Tibial nerve (tissue), 4 donors: ENCODE measurements at places on chromosomes 16 and 17. TPM values are rescaled to one million over a fixed set of nuclear protein-coding genes. Genes with fewer than 3 reads are reported as not detected.

Gene MARVELD3
- total RNA-seq = not detected

GRCh38 chr16:84513123-84513522, 8.7 kb upstream of the MEAK7 start:
- DNase-seq = no peak
- H3K4me3 ChIP-seq = no peak overlapping the region
- no peak overlapping the region for H3K27ac ChIP-seq
- H3K36me3 ChIP-seq = no peaks in the 10 kb centered on the region

GRCh38 chr16:46833460-46833800, 2.5 kb upstream of the C16orf87 start:
- H3K27ac ChIP-seq = no peak overlapping the region
- no peaks in the 10 kb centered on the region for H3K36me3 ChIP-seq
- DNase-seq = no peak
- no peak overlapping the region for H3K4me3 ChIP-seq
- H3K4me1 ChIP-seq = no peaks in the 10 kb centered on the region
- no peaks in the 10 kb centered on the region for H3K27me3 ChIP-seq

GRCh38 chr17:37447641-37448040, 41.0 kb downstream of the TADA2A start:
- H3K27me3 ChIP-seq = no peaks in the 10 kb centered on the region
- DNase-seq = no peak
- H3K27ac ChIP-seq = no peak overlapping the region
- H3K36me3 ChIP-seq = no peaks in the 10 kb centered on the region

DNA sequence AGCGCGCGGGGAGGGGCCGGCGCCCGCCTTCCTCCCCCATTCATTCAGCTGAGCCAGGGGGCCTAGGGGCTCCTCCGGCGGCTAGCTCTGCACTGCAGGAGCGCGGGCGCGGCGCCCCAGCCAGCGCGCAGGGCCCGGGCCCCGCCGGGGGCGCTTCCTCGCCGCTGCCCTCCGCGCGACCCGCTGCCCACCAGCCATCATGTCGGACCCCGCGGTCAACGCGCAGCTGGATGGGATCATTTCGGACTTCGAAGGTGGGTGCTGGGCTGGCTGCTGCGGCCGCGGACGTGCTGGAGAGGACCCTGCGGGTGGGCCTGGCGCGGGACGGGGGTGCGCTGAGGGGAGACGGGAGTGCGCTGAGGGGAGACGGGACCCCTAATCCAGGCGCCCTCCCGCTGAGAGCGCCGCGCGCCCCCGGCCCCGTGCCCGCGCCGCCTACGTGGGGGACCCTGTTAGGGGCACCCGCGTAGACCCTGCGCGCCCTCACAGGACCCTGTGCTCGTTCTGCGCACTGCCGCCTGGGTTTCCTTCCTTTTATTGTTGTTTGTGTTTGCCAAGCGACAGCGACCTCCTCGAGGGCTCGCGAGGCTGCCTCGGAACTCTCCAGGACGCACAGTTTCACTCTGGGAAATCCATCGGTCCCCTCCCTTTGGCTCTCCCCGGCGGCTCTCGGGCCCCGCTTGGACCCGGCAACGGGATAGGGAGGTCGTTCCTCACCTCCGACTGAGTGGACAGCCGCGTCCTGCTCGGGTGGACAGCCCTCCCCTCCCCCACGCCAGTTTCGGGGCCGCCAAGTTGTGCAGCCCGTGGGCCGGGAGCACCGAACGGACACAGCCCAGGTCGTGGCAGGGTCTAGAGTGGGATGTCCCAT, 232.8 kb downstream of the SEC14L1 start:
- DNase-seq = peak; percentile 52
- peaks cover 67% of the 10 kb centered on the region for H3K4me1 ChIP-seq
- H3K4me3 ChIP-seq = peak overlapping the region; percentile 81
- no peaks in the 10 kb centered on the region for H3K27me3 ChIP-seq
- H3K36me3 ChIP-seq = no peaks in the 10 kb centered on the region

- H3K36me3 ChIP-seq = no peaks in the 10 kb centered on the region
- DNase-seq = no peak
- H3K4me1 ChIP-seq = peaks cover 11% of the 10 kb centered on the region
- no peaks in the 10 kb centered on the region for H3K27me3 ChIP-seq
- H3K27ac ChIP-seq = no peak overlapping the region
These were observed 4.7 kb upstream of the CMTM2 start for GRCh38 chr16:66574531-66574930.
